ENCODE measurements at places on chromosomes 12 and 14.

DNA sequence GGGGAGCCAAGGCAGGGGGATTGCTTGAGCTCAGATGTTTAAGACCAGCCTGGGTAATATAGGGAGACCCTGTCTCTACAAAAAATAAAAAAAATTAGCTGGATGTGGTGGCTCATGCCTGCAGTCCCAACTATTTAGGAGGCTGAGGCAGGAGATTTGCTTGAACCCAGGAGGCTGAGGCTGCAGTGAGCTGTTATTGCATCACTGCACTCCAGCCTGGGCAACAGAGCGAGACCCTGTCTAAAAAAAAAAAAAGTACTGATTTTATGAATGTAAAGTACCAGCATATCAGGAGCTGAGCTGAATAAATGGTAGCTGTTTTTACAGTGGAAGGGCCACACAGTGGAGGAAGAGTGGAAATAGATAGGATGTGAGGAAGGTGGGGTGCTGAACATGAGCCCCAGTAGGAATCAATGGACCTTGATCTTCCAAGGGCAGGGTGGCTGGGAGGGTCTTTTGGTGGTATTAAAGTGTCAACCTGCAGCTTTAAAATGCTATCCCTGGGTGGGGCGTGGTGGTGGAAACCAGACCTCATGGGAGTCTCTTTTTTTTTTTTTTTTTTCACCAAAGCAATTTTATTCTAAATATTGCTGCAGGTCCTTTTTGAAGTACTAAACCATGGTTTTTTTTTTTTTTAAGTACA is 2.2 kb downstream of the ATP23 start:
- DNase-seq = no peak

DNA sequence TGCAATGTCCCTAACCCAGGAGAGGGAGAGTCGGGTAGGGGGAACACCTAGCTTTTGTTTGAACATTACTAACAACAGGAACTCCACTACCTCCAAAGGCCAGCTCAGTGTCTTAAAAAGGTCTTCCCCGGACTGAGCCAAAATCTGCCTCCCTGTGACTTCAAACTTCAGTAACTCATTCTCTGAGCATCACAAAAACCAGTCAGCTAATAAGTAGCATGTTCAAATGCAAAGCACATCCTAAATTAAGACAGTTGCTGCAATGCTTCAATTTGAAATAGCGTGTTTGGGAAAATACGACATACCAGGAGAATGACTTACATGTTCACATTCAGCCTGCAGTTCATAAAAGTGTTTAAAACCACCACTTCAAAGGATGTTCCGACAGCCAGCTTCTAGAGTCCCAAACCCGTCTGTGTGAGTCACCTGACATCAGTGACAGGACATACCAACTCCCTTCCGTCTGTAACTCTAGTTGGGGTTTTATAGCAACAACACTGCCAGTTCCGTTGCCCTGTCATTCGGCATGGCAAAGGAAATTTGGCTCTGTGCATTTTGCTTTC is 13.0 kb downstream of the ZFP36L1 start:
- DNase-seq = peak; percentile 67

GRCh38 chr12:10740182-10740581 is 17.1 kb upstream of the YBX3 start:
- DNase-seq = no peak

DNA sequence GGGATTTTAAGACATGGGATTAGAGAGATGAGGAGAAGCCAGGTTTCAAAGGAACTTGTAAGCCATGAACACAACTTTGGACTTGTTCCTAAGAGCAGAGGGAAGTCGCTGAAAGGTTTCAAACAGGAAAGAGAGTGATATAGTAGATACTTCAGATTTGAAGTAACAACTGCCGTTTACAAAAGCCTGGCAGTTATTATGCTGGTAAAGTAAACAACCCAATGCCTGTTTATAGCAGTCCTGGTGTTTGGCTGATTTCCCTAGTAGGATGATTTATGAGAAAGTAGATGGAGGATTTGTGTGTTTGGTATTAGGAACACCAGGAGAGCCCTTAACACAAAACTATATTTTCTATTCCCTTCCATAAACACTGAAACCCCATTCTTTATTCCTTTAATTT is 285.7 kb downstream of the RMST start:
- DNase-seq = no peak

- no peak for DNase-seq
Observed at GRCh38 chr14:51547260-51547659, 104.5 kb upstream of the FRMD6 start.

DNA sequence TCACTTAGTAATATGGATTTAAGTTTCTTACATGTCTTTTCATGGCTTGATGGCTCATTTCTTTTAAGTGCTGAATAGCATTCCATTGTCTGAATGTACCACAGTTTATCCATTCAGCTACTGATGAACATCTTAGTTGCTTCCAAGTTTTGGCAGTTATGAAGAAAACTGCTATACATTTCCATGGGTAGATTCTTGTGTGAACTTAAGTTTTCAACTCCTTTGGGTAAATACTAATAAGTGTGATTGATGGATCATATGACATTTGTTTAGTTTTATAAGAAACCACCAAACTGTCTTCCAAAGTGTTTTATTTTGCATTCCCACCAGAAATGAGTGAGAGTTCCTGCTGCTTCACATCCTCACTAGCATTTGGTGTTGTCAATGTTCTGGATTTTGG is 119.2 kb downstream of the NAV3 start:
- no peak for DNase-seq

DNA sequence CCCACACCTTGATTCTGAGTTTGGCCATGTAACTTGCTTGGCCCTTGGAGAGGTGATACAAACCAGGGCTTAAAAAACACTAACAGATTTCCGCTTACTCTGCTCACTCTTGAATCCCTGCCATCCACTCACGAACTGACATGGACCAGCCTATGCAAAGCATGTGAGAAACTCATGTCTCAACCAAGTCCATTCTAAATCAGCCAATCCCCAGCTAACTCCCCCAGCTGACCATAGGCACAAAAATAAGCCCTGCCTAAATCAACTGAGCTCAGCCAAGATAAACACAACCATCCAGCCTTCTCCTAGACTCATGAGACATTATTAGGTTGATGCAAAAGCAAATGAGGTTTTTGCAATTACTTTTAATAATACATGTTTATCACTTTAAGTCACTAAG is 353.9 kb upstream of the TBX3 start:
- no peak for DNase-seq

DNA sequence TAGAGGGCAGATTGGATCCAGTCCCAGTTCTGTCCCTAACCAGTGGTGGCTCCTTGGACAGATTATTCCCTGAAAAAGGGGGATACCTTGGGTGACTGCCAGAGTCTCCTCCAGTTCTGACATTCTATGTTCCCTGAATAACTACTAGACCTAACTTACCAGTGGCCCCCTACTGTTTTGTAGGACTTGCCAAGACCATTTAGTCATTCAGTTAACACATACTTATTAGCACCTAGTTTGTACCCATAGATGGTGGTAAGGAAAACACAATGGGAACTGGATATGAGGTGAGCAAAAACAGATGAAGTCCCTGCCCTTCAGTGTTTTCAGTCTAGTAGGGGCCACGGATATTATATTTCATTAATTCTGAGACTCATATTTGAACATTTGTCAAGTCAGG is 3.5 kb downstream of the PRPF40B start:
- DNase-seq = no peak

DNA sequence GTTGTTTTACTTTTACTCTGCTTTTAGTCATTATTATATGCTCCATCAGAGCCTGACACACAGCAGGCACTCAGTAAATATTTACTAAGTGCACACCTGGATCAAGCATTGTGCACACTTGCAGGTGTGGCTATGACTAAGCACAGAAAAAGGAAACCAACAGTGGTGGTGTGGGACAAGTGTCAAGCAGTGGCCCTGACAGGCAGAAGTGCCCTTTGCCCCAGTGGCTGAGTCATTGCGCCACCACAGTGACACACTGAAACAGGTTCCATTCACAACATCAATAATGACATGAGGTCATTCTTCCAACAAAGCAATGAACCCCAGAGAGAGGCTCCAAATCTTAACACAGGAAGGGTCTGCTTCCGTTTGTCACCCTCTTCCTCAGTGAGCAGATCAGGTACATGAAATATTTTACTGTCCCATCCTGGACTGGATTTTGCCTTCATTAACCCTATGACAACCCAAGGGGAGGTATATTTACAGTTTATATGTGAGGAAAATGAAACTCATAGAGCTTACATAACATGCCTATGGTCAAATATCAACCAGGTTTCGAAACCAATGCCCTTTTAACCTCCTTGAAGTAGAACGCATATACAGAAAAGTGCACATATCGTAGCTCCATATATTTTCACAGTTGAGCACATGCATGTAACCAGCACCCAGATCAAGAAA is 82.6 kb upstream of the GTF2A1 start:
- DNase-seq = peak; percentile 56

GRCh38 chr12:27583057-27583797 is 59.2 kb downstream of the PPFIBP1 start:
- no peak for DNase-seq

DNA sequence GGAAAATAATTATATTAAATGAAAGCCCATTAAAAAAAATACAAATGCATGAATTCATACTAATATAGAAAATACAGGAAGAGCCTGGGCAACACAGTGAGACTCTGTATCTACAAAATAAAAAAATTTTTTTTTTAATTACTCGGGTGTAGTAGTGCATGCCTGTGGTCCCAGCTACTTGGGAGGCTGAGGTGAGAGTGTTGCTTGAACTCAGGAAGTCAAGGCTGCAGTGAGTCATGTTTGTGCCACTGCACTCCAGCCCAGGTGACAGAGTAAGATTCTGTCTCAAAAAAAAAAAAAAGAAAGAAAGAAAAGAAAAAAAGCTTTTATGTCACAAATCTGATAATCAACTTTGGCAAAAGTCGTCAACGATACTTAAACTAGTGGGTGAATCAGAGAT is 80.6 kb upstream of the PLEKHA5 start:
- no peak for DNase-seq

DNA sequence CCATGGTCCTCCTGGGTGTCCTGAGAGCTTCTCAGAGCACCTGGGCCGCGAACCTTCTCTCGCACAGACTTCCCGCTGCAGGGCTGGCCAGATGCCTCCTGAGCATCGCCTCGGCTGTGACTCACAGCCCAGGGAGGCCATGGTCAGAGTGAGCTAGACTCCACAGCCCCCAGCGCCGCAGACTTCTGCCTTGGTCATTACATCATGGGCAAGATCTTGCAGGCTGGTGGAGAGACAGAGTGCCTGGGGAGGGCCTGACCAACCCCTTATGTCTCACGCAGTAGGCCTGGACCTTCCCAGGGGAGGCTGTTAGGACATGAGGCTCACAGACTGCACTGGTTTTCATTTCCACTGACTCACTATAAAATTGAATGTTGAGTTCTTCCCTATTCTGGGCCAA is 41.8 kb downstream of the SMOC1 start:
- DNase-seq = no peak

DNA sequence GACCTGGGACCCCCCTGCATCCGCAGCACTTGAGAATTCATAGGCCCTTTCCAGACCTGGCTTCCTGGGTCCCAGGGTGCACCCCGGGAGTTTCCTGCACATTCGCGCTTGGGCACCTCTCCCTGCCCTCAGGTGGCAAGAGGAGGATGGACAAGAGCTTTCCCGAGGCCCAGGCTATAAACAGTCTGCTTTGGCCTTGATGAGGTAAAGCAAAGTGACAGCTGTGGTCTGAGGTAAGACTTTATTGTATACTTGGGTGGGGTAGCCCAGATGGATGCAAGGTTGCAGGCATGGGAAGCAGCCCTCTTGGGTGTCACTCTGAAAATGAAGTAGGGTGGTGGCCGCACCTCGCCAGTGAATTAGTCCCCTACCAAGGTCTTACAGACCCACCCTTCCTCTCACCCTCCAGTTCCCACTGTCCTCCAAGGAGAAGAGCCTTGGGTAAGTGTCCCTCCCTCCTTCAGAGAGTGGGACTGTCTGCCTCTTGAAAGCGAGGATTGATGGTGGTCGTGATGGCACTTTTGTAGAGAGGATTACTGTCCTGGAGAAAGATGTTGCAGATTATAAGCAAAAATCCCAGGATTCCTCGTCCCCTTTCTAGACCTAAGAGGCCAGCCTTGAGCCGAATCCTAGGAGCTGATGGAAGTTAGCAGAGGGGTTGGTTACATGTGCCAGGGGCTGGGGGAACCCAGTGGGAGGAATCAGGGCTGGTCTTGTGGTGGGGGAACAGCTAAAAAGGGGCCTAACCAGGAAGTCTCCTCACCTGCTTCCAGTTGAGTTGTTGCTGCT is 10.6 kb upstream of the CSAD start:
- DNase-seq = peak; percentile 58

- no peak for DNase-seq
Observed at GRCh38 chr14:43249591-43249990, 1257.5 kb downstream of the FSCB start.

- no peak for DNase-seq
Observed at GRCh38 chr14:21248739-21249411, 20.4 kb downstream of the HNRNPC start.

DNA sequence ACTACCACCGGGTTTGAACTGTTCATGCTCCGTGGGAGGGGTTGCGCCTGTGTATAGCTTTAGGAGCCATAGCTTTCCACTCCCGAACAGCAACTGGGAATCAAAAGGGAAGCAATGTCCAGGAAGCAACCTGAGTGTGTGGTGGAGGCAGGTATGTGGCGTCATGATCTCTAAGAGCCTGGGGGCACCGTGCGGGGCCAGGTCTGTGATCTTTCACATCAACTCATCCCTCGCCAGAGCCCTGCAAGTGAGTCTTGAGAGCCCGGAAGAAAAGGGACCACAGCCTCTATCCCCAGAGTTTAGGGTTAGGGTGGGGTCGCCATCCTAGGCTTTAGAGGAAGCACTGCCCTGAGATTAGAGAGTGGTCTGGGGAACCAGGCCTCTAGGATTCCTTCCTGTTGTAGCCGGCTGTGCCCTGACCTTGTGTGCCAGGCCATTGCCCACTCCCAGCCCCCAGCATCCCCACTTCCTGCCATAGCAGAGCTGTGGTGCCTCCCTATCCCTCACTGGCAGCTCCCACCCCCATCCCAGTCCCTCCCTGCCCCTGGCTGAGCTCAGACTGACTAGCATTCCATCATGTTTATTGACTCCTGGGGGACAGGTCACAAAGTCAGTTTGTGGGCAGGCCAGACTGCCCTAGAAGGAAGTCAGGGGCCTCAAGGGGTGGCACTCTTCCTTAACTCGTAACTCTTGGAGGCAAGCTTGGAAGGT is 745 bp upstream of the ADCY4 start:
- no peak for DNase-seq

GRCh38 chr12:6959058-6959804 is 8.1 kb downstream of the PTPN6 start:
- DNase-seq = peak; percentile 87

GRCh38 chr14:29927376-29928116 is at the start of gene PRKD1:
TSS of gene PRKD1 (minus strand) at chr14:29927847.
- no peak for DNase-seq

GRCh38 chr12:21073822-21074460 is 57.1 kb upstream of the SLCO1B1 start:
- DNase-seq = no peak

GRCh38 chr14:63986789-63987533 is 134.2 kb downstream of the SYNE2 start:
- DNase-seq = no peak

DNA sequence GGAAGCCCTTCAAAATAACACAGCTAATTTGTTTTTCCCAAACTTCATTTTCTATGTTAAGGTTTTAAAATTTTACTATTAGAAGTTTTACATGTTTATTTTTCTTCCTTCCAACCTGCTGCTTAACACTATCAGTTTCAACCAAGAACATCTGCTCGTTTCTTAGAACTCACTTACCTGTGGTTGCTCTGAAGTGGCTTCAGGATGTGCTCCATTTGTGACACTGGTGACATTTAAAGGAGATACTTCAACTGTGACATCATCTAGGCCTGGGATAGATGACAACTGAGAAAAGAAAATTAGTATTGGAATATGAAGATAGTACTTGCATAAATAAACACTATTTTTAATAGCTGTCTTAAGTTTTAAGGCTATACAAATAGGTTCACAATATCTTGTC is 17.9 kb downstream of the WASHC3 start:
- no peak for DNase-seq

Data from activated CD8-positive, alpha-beta memory T cell treated with anti-CD3 and anti-CD28 coated beads for 24 hours (primary cell).